ENCODE measurements at places on chromosomes 2 and 18.

DNA sequence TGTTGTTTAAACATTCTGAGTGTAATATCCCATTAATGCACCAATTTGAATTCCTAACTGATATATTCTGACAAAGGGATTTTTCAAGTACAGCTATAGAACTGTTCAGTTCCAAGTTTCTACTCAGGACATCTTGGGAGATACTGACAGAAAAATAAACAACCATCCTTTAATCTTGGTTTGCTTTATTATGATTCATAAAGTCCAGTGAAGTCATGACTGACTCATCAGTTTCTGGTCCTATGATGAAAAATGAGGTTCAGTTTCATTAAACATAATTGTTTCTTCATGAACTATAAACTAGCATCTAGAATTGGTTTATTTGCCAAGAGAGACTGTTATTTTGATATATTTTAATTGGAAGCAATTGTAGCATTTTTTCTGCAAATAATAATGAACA lies 896.2 kb downstream of the CCDC85A start:
- DNase-seq, result no peak

GRCh38 chr2:83695037-83695436 lies 764.0 kb downstream of the SUCLG1 start:
- DNase-seq, result no peak

- DNase-seq, result no peak
Measured at GRCh38 chr2:127573298-127573697, 37.8 kb downstream of the MYO7B start.

GRCh38 chr2:29110916-29111535 lies 4.2 kb upstream of the CLIP4 start:
- no peak for DNase-seq

DNA sequence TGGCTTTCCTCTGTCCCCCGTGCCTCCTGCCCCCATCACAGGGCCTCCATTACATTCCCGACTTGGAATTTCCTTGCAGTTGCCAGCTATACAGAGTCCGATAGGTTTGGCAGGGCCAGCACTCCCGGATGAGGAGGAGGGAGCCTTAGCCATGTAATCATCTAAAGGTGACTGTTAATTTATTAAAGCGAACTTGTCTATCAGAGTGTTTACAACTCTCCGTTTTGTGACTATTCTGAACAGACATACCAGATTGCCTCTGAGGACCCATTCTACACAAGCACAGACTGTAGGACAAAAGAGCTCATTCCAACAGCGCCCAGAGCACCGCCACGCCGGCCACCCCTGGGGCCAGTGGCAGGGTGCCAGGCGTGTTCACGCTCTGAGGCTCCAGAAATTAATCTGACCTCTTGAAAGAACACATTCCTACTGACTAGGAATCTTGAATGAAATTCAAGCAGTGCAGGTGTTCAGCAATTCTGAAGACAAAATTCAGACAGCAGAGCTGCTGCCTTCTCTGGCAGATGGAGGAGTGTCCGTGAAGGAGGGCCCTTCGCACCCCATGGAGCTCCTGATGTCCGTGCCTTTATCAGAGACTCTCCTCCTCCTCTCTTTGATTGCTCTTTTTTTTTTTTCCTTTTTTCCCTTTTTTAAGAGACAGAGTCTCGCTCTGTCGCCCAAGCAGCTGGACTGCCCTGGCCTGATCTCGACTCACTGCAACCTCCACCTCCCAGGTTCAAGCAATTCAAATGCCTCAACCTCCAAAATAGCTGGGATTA lies 58.1 kb upstream of the RALBP1 start:
- peak; percentile 86 for DNase-seq

DNA sequence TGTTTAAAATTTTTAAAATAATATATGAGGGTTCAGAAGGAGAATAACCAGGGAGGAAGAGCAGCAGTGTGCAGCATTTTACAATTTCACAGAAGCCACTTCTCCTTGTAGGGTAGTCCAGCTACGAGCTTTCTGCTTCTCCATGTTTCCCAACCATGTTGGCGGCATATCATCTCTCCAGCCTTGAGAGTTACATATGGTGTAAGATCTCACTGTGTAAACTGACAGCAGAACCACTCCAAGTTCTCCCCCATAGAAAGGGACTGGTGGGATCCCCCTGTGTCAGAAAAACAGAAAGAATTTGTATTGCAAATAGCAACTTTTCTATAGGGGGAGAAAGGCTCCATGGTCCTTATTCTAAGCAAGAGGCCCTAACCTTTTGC lies 266.8 kb upstream of the ACVR2A start:
- DNase-seq, result no peak

DNA sequence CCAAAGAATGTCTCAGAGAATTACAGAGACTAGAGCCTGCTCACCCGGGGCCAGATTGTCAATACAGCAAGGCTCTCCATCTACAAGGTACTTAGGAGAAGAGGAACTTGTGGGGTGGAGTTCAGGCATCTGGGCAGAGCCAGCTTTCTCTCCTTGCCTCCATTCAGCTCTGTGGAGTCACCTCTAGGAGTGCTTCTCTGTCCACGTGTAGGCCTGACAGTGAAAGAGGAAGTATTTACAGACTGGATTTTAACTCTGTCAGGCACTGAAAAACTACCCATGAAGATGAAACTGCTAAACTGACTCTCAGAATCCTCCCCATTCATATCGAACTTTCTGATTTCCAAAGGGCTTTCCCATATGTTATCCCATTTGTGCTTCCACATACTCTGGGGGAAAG lies 315.6 kb downstream of the SETBP1 start:
- no peak for DNase-seq

DNA sequence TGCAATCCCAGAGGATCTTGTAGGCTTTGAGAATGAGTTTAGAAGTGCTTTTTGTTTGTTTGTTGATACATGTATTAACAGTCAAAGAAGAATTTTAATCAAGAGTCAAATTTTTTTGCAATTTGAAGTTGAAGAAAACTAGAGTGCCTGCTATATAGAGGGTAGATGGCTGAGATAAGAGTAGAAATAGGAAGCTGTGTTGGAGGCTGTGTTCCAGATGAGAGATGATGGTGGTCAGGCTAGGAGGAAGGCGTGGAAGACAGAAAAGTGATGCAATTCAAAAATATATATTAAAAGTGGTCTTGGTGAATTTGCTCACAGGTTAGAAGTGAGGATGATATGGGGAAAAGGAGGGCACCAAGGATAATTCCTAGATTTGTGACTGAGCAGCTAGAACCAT lies 978.3 kb downstream of the BCL11A start:
- no peak for DNase-seq

DNA sequence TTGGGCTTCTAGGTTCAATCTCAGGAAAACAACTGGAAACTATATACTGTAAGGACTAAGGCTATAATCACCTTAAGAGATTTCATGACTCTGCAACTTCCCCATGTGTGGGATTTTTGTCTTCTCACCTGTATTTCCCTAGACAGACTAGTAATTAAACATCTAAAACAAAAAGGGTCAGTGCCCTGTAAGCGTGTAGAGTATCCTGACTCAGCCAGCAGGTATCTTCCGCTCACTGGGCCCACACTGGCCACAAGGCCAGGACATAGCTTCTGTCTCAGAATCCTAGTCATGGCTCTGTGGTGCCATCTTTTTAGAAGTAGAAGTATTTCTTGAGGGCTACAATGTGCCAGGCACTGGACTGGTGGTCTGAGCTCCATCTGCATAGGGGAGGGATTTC lies 28.8 kb upstream of the KCMF1 start:
- DNase-seq, result no peak

DNA sequence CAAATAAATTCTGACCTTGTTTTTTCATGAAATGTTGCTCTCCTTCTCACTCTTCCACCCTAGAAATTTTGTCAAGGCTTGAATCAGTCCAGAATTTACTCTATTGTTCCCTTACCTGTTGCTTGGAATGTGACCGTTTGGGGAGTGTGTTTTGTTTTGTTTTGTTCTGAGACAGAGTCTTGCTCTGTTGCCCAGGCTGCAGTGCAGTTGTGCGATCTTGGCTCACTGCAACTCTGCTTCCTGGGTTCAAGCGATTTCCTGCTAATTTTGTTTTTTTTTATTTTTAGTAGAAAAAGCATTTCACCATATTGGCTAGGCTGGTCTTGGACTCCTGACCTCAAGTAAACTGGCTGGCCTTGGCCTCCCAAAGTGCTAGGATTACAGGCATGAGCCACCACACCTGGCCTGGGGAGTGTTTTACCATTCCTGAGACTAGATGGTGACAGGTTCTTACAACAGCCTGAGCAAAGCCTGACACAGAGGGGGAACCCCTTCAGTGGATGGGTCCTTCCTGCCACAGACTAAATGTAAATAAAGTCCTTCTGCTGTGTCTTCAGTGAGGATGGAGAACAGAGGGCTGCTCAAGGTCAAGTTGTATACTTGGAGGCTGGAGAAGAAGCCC lies 52.0 kb downstream of the HAUS1 start:
- DNase-seq, result no peak

DNA sequence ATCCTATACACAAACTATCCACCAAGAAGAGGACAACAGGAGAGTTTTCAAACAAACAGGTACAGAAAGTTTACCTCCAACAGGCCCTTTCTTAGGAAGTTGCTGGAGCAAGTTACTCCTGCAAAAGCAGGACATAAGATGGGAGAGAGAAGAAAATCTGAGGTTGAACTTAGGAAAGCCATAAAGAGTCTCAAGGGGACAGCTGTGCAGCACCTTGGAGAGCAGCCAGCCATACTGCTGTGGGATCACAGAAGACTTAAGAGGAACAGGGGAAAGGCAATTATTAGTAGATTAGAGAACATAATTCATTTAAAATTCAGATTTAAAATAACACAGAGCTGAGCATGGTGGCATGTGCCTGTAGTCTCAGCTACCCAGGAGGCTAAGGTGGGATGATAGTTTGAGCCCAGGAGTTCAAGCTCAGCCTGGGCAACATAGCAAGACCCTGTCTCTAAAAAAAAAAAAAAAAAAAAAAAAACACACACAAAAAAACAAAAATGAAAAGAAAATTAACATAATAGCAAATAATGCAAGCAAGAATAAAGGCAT lies 148.1 kb upstream of the SIX3 start:
- peak; percentile 3 for DNase-seq

DNA sequence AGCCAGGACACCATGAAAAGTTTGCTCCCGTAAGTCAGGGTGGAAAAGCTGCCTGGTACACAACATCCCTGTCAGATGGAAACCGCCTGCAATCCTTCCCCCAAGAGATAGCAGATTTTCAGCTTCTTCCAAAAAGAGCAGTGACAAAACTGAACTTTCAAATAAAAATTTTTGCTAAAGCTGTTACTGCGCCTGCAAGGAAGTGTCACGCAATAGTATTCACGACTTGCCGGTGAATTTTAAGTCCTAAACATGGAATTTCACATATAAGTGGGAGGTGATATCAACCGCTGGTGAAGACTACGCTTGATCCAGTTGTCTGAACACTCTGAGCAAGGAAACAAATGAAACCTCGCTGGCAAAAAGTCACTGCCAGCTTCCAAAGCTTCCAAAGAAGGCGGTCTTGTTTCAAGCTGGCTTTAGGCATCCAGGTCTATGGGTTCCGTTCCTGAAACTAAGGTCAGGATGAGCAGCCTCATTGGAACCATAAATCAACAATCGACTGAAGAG lies 2.8 kb downstream of the COL6A3 start:
- DNase-seq, result peak; percentile 52

- DNase-seq, result no peak
Measured at GRCh38 chr18:67117804-67118203, 398.7 kb downstream of the DSEL start.

GRCh38 chr2:2926858-2927175 lies 450.8 kb downstream of the EIPR1 start:
- no peak for DNase-seq

DNA sequence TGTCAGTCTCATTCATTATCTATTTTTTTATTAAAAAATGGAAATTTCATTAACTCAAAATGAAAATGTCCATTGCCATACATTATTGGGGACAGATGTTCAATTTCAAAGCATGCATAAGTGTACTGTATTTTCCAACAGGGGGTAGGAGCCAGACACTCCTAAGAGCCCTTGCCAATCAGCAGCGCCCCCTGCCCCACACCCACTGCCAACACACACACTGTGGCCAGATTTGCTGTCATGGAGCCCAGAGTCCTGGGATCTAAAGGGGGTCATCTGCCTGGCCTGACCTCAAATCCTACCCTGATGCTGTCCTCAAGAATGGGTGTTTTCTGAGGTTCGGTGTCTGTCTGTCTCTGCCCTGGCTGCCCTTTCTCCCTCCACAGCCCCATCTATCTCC lies 162.2 kb upstream of the TWIST2 start:
- DNase-seq, result no peak

GRCh38 chr18:3605954-3606443 lies 156.0 kb downstream of the TGIF1 start:
- peak; percentile 80 for DNase-seq

DNA sequence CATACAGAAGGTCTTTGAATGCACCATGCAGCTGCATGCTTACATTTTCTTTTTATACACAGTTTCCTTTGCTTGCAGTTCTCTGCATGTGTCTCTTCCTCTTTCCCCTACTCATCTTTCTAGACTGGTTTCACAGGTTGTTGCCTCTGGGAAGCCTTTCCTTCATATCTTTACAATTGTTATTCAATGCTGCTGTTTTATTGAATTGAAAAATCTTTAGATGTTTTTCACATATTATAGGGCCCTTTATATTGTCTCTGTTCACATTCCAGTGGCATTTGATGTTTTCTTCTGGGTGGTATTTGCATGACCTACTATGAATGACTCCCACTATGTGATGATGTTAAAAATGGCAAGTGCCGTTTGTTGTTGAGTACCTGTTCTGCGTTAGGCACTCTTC lies 91.1 kb downstream of the DIS3L2 start:
- no peak for DNase-seq

GRCh38 chr2:58035352-58035751 lies 11.3 kb upstream of the VRK2 start:
- DNase-seq, result no peak

DNA sequence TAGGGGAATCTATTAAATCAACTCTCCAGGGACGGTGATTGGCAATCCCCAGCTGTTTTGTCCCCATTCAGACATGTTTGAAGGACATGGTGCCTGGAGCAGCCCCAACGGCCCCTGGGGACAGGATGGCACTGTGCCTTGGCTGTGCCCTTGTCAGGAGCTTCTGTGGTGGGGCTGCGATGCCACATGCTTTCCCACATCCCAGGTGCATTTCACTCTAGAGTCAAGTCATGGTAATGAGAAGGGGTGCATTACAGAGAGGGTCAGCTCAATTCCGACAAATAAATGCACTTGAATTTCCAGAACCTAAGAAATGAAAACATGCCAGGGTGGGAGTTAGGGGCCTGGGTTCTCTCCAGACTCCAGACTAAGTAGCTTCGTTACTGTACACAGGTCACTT lies 289.4 kb upstream of the PXDN start:
- DNase-seq, result no peak

- DNase-seq, result no peak
Measured at GRCh38 chr2:64000630-64001381, 18.4 kb downstream of the VPS54 start.

GRCh38 chr2:71499691-71500090 lies 46.3 kb downstream of the DYSF start:
- no peak for DNase-seq

DNA sequence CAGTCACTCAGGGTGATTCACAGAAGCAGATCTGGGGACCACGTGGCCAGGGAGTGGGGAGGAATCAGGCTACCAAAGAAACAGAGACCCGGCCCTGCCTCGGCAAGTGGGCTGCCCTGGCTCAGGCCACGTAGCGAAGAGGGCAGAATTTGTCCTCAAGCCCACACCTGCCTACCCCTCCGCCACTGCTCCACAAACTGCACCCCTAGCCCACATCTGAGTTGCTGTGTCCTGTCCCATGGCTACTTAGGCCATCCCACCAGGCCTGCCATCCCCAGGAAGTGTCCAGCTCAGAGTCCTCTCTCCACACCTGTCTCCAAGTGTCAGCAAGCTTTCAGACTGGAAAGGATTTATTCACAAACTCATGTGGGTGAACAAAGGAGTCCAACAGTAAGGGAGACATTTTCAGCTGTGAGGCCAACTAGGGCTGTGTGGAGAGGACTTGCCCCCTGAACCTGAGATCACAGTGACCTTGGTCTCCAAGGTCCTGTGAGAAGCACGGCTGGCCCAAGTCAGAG lies 31.7 kb upstream of the ASPRV1 start:
- DNase-seq, result no peak

Data from AG10803 (cell line).